ENCODE measurements at places on chromosomes 3 and 15. TPM values are rescaled to one million over a fixed set of nuclear protein-coding genes. Genes with fewer than 3 reads are reported as not detected.

GRCh38 chr15:69357773-69358771 lies 56.1 kb upstream of the KIF23 start:
- H3K4me1 ChIP-seq, result no peaks in the 10 kb centered on the region
- H3K36me3 ChIP-seq, result no peaks in the 10 kb centered on the region
- no peak overlapping the region for H3K4me3 ChIP-seq
- H3K27ac ChIP-seq, result no peak overlapping the region
- H3K27me3 ChIP-seq, result peaks cover 3% of the 10 kb centered on the region
- DNase-seq, result no peak

- H3K4me1 ChIP-seq, result peaks cover 19% of the 10 kb centered on the region
- peaks cover 5% of the 10 kb centered on the region for H3K27me3 ChIP-seq
- H3K27ac ChIP-seq, result no peak overlapping the region
- H3K36me3 ChIP-seq, result no peaks in the 10 kb centered on the region
- no peak overlapping the region for H3K4me3 ChIP-seq
Observed at GRCh38 chr15:66829551-66830121, 127.6 kb downstream of the SMAD6 start.

DNA sequence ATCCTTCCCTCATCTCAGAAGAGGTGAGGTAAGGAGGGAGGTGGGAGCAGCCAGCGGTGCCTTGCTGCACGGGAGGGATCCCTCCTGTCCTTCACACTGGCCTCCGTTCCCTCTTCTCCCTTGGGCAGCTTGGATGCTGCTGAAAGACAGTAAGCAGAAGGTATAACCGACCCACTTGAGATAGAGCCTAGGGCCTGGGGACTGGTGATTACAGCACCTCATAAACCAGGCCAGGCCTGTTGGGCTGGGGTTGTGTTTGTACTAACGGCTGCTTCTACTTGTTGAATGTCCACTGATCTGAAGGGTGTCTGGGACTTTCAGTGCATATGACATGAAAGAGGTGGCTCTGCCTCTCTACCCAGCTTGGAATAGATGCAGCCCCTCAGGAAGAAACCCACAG lies 25.0 kb downstream of the SEMA6D start:
- H3K4me1 ChIP-seq, result no peaks in the 10 kb centered on the region
- no peak overlapping the region for H3K27ac ChIP-seq
- DNase-seq, result no peak
- no peaks in the 10 kb centered on the region for H3K27me3 ChIP-seq
- H3K4me3 ChIP-seq, result no peak overlapping the region

- H3K36me3 ChIP-seq, result no peaks in the 10 kb centered on the region
- no peak overlapping the region for H3K27ac ChIP-seq
- H3K27me3 ChIP-seq, result peaks cover 2% of the 10 kb centered on the region
- H3K4me3 ChIP-seq, result no peak overlapping the region
Observed at GRCh38 chr3:159964166-159964973, 24.3 kb upstream of the IL12A start.

DNA sequence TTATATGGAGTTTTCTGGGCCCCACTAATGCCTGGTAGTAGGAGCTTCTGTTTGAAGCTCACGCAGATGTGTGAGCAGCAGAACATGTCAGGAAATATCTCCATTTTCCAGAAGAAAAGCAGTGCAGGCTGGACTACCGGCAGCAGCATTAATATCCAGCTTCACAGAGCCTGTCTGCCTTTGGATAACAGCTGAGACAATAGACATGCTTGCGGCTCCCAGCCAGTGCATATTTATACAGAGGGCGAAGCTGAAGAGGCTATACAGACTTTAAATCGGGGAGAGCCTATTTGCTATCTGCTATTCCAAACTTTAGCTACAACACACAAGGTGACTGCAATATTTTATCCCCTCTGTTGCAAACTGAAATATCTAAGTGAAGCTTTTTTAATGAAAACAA lies 250.1 kb upstream of the WNT5A start:
- no peaks in the 10 kb centered on the region for H3K4me1 ChIP-seq
- no peaks in the 10 kb centered on the region for H3K27me3 ChIP-seq
- H3K27ac ChIP-seq, result no peak overlapping the region
- H3K4me3 ChIP-seq, result no peak overlapping the region

GRCh38 chr3:16789344-16790120 lies 95.2 kb upstream of the PLCL2 start:
- H3K27me3 ChIP-seq, result no peaks in the 10 kb centered on the region
- no peak for DNase-seq
- H3K4me3 ChIP-seq, result no peak overlapping the region
- no peaks in the 10 kb centered on the region for H3K36me3 ChIP-seq

DNA sequence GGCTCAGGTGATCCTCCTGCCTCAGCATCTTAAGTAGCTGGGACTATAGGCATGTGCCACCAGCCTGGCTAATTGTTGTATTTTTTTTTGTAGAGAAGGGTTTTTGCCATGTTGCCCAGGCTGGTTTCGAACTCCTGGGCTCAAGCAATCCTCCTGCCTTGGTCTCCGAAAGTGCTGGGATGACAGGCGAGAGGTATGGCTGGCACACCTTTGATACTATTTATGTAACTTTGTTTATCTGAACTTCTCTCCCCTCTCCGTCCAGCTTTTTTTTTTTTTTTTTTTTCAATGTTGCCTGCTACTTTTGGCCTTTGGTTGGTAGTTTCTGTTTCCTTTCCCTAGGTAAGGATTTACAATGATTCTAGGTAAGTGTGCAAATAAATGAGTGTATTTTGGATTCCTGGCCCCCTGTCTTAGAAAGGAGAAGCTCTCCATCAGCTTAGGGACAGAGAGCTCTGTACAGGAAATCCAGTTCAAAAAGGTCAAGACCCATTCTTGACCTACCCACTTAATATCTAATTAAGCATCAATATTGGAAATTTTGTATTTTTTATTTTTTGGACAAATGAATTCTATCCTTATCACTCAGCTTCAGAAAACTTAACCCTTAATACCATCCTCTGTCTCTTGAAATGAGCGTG lies 6.8 kb downstream of the ARL6IP5 start:
- peak overlapping the region; percentile 89 for H3K27ac ChIP-seq
- peaks cover 83% of the 10 kb centered on the region for H3K4me1 ChIP-seq
- DNase-seq, result no peak
- H3K4me3 ChIP-seq, result peak overlapping the region; percentile 83

- H3K4me3 ChIP-seq, result no peak overlapping the region
- no peak for DNase-seq
- peaks cover 21% of the 10 kb centered on the region for H3K36me3 ChIP-seq
- no peaks in the 10 kb centered on the region for H3K4me1 ChIP-seq
- peaks cover 1% of the 10 kb centered on the region for H3K27me3 ChIP-seq
Observed at GRCh38 chr3:105304487-105304886, 62.2 kb upstream of the ALCAM start.

- no peak for DNase-seq
- H3K36me3 ChIP-seq, result no peaks in the 10 kb centered on the region
- H3K27me3 ChIP-seq, result no peaks in the 10 kb centered on the region
- no peak overlapping the region for H3K4me3 ChIP-seq
Observed at GRCh38 chr15:41530363-41530956, 13.6 kb downstream of the RPAP1 start.

DNA sequence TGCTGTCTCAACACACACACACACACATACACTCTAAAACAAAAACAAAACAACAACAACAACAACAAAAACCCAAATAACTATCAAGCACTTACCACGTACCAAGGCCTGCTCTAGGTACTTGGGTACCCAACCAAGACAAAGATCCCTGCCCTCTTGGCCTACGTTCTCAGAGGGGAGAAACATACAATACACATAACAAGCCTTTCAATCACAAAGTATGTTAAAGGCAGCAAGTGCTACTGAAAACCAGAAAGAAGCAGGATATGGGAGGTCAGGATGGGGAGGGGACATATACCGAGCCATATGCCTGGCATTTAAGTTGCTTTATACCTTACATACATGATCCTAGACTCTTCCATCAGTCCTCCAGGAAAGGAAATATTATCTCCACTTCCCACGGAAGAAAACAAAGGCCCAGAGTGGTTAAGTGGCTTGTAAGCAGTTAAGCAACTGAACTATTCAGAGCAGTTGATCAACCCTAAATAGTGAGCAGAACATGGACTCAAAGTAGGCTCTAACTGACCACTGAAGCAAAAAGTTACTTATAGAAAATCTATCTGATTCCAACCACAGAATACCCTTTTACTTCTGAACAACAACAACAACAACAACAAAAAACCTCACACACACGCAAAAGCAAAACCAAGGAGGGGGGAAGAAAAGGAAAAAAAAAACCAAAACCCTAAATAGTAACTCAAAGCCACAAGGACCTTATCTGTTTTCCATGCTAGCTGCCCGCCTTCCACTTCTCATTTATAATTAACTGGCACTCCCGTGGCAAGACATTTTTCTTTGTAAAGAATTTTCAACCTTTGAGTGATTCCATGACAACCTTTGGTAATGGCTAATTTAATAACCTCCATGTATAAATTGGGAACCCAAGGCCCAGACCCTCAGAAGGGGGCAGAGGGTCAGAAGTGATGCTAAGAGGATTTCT lies 21.0 kb downstream of the PRICKLE2 start:
- no peaks in the 10 kb centered on the region for H3K4me1 ChIP-seq
- DNase-seq, result no peak
- no peak overlapping the region for H3K27ac ChIP-seq
- peaks cover 15% of the 10 kb centered on the region for H3K27me3 ChIP-seq

DNA sequence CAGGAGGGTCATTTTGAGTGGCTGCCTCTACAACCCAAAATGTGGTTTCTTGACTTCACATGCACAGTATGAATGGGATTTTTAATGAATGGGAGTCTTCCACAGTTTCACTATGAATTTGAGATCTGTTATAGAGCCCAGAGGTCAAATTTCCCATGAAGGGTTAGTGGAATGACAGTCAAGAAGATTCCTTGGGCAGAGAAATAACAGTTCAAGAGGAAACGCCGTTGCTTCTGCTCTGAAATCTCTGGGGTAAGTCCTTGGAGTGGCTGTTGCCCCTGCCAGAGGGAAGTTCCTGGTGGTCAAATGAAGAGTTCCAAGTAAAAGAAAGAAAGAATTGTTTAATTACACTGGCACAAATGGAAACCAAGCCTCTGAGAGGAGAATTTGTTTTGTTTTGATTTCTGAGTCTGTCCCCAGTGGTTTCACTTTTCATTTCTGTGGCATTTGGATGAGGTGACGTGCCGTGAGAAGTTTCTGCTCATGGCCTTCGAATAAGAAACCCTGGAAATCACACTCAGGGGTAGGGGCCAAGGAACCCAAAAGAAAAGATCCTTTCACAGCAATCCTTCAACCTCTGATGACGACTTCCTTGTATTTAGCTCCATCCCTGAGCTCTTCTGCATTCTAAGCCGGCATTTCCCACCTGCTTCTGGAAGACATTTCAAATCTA lies 77.5 kb upstream of the IL12A start:
- peaks cover 10% of the 10 kb centered on the region for H3K4me1 ChIP-seq
- no peaks in the 10 kb centered on the region for H3K36me3 ChIP-seq
- no peak for DNase-seq

DNA sequence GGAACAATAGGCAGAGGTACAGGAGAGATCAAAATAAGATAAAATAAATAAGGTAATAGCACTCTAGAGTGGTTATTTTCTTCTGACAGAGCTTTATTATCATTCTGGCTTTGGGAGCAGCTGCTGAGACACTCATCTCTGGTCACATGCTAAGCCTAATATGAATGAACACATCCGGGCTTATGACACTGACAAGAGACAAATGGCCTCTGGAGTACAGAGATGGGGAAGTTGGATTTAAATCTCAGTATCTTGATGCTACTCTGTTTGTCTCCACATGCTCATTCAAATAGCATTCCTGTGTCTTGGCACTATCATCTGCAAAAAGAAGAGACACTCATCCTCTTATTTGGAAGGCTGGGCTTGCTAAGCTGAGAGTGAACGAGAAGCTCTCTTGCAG lies 55.6 kb downstream of the TMEM45A start:
- no peaks in the 10 kb centered on the region for H3K36me3 ChIP-seq
- DNase-seq, result no peak
- H3K27me3 ChIP-seq, result peaks cover 21% of the 10 kb centered on the region
- H3K4me3 ChIP-seq, result no peak overlapping the region
- H3K4me1 ChIP-seq, result no peaks in the 10 kb centered on the region

DNA sequence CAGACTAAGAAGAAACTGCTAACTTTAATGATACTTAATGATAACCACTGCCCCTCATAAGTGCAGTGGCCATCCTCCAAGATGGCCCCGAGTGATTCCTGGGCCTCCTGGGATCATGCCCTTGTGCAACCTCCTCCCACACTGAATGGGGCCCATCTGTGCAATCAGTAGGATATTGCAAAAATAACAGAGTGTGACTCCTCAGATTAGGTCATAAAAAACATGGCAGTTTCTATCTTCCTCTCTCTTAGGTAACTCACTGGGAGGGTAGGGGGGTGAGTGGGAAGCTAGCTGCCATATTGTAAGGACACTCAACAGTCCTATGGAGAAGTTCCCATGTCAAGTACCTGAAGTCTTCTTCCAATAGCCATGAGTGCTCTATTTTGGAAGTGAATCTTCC lies 173.0 kb downstream of the SHQ1 start:
- H3K27me3 ChIP-seq, result no peaks in the 10 kb centered on the region
- H3K4me1 ChIP-seq, result no peaks in the 10 kb centered on the region
- no peak overlapping the region for H3K4me3 ChIP-seq
- H3K36me3 ChIP-seq, result peaks cover 2% of the 10 kb centered on the region
- H3K27ac ChIP-seq, result no peak overlapping the region

IRAK2 gene
- 4.3 TPM for total RNA-seq

MINAR1 gene
- total RNA-seq, result 0.47 TPM

ACAN gene
- total RNA-seq, result not detected

CEP152 gene
- total RNA-seq, result 11.5 TPM

CLRN1 gene
- total RNA-seq, result not detected

KY gene
- total RNA-seq, result not detected

MSL2 gene
- total RNA-seq, result 100 TPM

MASP1 gene
- total RNA-seq, result not detected

GANC gene
- 57.7 TPM for total RNA-seq

Data from naive thymus-derived CD8-positive, alpha-beta T cell (primary cell).